Body of pancreas (tissue), 4 donors: ENCODE measurements at places on chromosomes 4 and X. TPM values are rescaled to one million over a fixed set of nuclear protein-coding genes. Genes with fewer than 3 reads are reported as not detected.
A peak's percentile ranks its signal among the peaks of the same experiment; 100 is the strongest.

The XK gene
- 9.3 TPM for total RNA-seq

The RAP2C gene
- 7.9 TPM for total RNA-seq

The SULT1E1 gene
- 1.3 TPM for total RNA-seq

DNA sequence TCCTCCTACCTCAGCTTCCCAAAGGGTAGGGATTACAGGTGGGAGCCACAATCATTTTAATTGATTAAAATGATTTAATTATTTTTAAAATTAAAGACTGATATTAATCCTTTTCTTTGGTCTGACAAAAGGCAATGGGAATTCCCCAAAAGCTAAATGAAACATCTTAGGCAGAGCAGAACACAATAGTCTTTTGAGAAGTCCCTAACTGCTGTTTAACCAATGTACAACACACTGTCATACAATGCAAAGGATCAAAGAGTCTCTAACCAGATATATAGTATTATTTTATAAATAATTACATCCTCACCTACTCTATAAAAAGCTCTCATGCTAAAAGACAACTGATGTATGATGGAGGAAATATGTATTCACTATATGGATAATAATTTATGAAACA is 47.0 kb downstream of the THAP9 start:
- no peak for DNase-seq
- no peak overlapping the region for H3K4me3 ChIP-seq
- H3K27ac ChIP-seq = no peak overlapping the region
- H3K36me3 ChIP-seq = no peaks in the 10 kb centered on the region

The NAP1L3 gene
- 0.78 TPM for total RNA-seq

DNA sequence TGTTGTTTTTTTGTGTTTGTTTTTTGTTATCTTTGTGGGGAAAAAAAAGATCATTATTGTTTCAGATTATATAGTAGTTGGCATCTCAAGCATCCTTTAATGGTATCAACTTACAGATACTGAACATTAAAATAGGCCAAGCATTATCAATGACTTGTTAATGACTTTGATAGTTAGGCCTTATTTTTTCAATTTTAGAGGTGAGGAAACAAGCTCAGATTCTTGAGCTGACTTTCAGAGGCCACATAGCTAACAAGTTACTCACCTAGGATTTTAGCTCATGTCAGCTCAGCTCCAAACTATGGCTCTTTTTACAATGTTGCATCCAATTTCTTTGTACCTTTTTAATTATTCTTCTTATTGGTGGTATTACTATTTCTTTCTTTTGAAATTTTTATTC is 471 bp upstream of the PLAC8 start:
- peaks cover 6% of the 10 kb centered on the region for H3K4me1 ChIP-seq
- H3K27me3 ChIP-seq = no peaks in the 10 kb centered on the region
- no peak overlapping the region for H3K4me3 ChIP-seq
- no peak overlapping the region for H3K27ac ChIP-seq

- no peaks in the 10 kb centered on the region for H3K4me1 ChIP-seq
- H3K4me3 ChIP-seq = no peak overlapping the region
- no peaks in the 10 kb centered on the region for H3K27me3 ChIP-seq
- DNase-seq = no peak
- H3K36me3 ChIP-seq = no peaks in the 10 kb centered on the region
- no peak overlapping the region for H3K27ac ChIP-seq
These were observed 160.8 kb upstream of the LNX1 start for GRCh38 chr4:53752124-53752523.

GRCh38 chrX:20116577-20117240 is at the start of gene MAP7D2:
TSS of gene MAP7D2 (minus strand) at chrX:20116907. CDS start at chrX:20116879, 28 bp downstream.
- H3K27ac ChIP-seq = no peak within 1 kb of the TSS
- no peak within 1 kb of the TSS for H3K4me3 ChIP-seq
- DNase-seq = no peak

GRCh38 chr4:70651864-70652506 is 14.3 kb downstream of the JCHAIN start:
- H3K4me3 ChIP-seq = no peak overlapping the region
- no peaks in the 10 kb centered on the region for H3K36me3 ChIP-seq
- DNase-seq = no peak

GRCh38 chr4:168569931-168570276 is 73.1 kb downstream of the PALLD start:
- no peak overlapping the region for H3K4me3 ChIP-seq
- H3K27ac ChIP-seq = no peak overlapping the region
- peaks cover 11% of the 10 kb centered on the region for H3K4me1 ChIP-seq
- H3K36me3 ChIP-seq = no peaks in the 10 kb centered on the region

- H3K4me3 ChIP-seq = no peak overlapping the region
- no peak overlapping the region for H3K27ac ChIP-seq
- H3K36me3 ChIP-seq = no peaks in the 10 kb centered on the region
These were observed 22.4 kb downstream of the PAGE1 start for GRCh38 chrX:49673394-49673793.

The HTN3 gene
- not detected for total RNA-seq

The MAP7D2 gene
- total RNA-seq = under 0.01 TPM

DNA sequence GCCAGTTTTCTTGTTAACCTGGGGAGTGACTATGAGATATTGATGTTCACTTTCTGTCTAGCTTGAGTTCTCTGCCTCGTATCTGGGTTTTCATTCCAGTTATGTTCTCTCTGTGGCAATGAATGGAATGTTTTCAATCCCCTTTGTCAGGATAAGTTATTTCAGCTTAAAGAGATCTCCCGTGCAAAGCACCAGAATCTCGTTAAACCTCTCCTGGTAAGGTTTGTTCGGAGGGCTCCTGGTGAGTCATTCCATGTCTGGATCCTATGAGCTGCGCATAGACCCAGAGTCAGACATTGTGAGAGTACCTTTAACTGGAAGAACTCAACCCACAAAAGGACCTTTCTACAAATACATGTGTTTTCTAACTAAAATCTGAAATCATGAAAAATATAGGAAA is 51.0 kb downstream of the KDR start:
- no peaks in the 10 kb centered on the region for H3K27me3 ChIP-seq
- no peak overlapping the region for H3K4me3 ChIP-seq
- H3K4me1 ChIP-seq = no peaks in the 10 kb centered on the region
- H3K36me3 ChIP-seq = no peaks in the 10 kb centered on the region
- no peak overlapping the region for H3K27ac ChIP-seq

The CITED1 gene
- total RNA-seq = not detected

The DBET gene
- total RNA-seq = not detected

The PNMA5 gene
- total RNA-seq = not detected

DNA sequence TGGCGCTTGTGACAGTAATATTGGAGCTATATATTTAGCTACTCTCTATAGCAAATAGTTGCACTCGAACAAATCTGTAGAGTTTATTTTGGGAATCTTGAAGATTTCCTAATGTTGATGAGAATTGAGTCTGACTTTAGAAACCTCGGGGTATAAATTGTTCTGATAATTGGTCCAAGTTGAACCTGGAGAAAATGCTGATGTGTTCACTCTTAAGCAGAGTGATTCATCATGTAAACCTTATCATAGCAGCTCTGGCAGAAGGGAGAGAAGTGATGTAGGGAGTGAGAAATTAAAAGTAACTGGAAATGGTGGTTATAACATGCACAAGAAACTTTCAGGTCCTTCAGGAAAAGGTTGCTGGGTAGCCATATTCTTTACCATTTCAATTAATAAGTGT is 16.4 kb upstream of the SLC4A4 start:
- no peaks in the 10 kb centered on the region for H3K36me3 ChIP-seq
- H3K4me1 ChIP-seq = no peaks in the 10 kb centered on the region
- no peak overlapping the region for H3K27ac ChIP-seq
- DNase-seq = no peak
- no peaks in the 10 kb centered on the region for H3K27me3 ChIP-seq
- H3K4me3 ChIP-seq = no peak overlapping the region

DNA sequence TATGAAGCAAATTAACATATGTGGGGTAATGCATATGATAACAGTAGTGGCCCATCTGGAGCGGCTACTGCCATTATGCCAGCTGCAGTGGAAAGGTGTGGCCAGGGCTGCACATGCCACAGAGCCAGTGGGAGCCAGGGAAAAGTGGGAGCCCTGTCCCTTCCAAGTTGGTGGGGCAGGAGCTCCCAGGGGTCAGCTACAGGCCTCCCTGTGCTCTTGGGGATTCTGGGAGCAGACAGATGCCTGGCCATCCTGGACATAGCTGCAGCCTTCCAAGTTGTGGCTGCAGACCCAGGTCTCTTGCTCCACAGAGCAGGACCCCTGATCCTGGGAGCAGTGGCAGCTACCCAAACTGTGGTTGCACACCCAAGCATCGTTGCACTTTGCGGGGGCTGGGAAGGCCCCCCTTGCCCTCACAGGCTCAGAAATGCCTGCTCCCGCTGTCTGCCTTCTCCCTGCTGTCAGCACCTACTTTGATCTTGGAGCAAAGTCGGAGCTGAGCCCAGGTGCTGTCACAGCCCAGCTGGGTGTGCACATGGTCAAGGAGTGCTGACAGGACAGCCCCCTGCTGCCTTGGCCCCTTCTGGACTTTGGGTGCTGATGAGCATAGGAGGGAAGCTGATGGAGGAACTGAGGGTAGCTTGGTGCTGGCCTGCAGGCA is 67.8 kb downstream of the NAA11 start:
- no peak overlapping the region for H3K4me3 ChIP-seq
- H3K27me3 ChIP-seq = no peaks in the 10 kb centered on the region
- H3K36me3 ChIP-seq = no peaks in the 10 kb centered on the region
- no peak for DNase-seq
- no peaks in the 10 kb centered on the region for H3K4me1 ChIP-seq

The PAGE4 gene
- total RNA-seq = not detected

The SPATA18 gene
- total RNA-seq = 8.0 TPM

DNA sequence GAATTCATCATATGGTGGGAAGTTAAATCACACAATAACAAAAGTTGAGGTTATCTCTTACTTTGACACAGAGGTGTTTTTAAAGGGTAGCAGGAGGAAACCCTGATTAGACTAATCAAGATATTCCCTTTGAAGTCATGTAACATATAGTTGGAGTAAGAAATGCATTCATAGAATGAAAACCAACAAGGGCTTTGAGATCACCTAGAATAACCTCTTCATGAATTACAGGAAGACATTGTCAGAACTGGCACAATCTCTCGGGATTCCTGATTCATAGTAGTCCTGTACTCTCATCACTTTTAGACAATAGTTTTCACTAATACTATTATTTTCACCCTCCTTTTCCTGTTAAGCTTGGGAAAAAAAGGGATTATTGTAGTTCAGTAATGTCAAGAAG is 170.2 kb downstream of the PPP3CA start:
- H3K27ac ChIP-seq = no peak overlapping the region
- no peak for DNase-seq
- H3K36me3 ChIP-seq = no peaks in the 10 kb centered on the region
- H3K4me1 ChIP-seq = peaks cover 8% of the 10 kb centered on the region
- H3K4me3 ChIP-seq = no peak overlapping the region

The SEPTIN11 gene
- total RNA-seq = 41.9 TPM

GRCh38 chr4:5839751-5840674 is 52.9 kb downstream of the CRMP1 start:
- no peaks in the 10 kb centered on the region for H3K36me3 ChIP-seq
- H3K4me3 ChIP-seq = no peak overlapping the region
- H3K4me1 ChIP-seq = no peaks in the 10 kb centered on the region
- DNase-seq = peak; percentile 24
- no peaks in the 10 kb centered on the region for H3K27me3 ChIP-seq
